Hematopoietic multipotent progenitor cell treated with erythropoietin and hydrocortisone succinate and interleukin-3 and kit ligand, for 15 days (in vitro differentiated cells): ENCODE measurements at places on chromosomes 5 and 9.

- DNase-seq = no peak
Measured at GRCh38 chr5:102740515-102740914, 14.6 kb upstream of the PAM start.

DNA sequence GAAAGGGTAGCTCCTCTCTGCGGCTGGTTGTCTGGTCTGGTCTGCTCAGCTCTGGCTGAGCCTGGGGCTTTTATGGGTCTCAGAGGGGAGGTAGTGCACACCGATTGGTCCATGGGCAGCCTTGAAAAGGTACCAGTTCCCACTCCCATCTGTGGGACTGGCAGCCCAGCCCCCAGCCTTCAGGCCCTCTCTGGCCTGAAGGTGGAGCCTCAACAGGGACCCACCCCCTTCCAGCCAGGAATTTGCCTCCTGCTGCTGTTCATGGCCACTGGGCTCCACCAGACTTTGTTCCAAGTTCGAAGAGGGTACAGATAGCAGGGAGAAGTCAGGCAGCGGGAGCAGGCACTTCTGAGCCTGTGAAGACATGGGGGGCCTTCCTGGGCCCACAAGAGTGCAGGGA lies 165.3 kb upstream of the SLC27A6 start:
- DNase-seq = no peak

GRCh38 chr5:17187011-17187785 lies 30.2 kb upstream of the BASP1 start:
- no peak for DNase-seq

DNA sequence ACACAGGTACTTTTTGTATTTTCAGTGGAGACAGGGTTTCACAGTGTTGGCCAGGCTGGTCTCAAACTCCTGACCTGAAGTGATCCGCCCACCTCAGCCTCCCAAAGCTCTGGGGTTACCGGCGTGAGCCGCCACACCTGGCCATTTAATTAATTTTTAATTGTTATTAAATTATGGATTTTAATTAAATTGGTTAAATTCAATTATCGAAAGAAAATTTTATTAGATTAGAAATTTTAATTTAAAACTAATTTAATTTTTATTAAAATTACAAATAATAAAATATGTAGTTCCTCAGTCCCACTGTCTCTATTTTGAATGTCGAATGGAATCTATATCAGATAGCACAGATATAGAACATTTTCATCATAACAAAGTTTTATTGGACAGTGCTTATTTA lies 416.5 kb downstream of the GABRG2 start:
- no peak for DNase-seq
